ENCODE measurements at places on chromosomes 2 and 18.
A peak's percentile ranks its signal among the peaks of the same experiment; 100 is the strongest.

DNA sequence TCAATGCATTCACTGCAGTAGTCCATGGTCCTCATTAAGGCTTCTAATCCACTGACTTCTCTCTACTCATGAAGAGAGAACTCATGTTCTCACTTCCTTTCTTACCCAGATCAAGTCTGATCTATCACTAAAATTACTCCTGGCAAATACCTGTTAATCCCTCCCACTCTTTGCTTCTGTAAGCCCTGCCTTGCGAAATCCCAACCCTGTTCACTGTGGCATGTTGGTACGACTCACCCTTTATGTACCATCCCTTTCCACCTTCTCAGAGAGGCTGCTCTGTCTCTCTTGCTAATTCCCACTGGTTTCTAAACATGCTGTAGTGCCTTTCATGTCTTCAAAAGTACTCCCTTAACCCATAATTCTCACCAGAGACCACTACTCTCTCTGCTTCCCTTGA is 272.2 kb upstream of the ACVR2A start:
- no peak for DNase-seq

DNA sequence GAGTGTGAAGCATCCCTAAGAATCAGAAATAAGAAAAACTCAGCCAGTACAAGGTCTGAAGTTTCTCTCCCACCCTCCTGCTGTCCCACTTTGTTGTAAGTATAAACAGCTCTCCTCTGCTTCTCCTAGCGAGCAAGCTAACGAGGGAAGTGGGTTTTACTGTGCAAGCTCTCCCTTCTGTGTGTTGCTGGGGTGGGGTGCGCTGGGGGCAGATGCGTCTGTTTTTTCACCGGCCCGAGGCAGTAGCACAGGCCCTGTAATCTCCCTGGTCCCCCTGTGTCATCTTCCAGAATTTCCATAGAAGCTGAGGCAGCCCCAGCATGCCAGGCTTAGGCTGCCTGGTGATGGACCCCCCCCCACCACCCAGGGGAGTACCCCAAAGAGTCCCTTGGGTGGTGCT is 9.4 kb upstream of the CXCR4 start:
- DNase-seq = no peak

- DNase-seq = no peak
Measured at GRCh38 chr18:1436199-1436598, 531.5 kb downstream of the ADCYAP1 start.

- DNase-seq = peak; percentile 19
Measured at GRCh38 chr18:11851806-11852337, 659 bp downstream of the CHMP1B start.

DNA sequence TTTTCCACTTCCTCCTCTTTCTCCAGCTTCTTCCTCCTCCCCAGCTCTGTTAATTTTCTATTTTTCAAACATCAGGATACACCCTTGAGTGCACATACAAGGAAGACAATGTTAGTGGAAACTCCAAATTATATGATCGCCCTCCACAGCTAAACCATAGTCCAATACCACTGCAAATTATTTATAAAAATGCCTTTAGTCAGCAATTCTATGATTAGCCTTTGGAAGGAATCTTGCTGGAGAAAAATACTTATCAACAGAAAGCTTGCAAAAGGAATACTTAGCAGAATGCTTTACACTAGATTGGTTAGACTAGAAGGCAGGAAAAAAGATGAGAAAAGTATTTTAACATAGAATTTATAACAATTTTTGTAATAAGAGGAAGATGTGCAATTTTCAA is 178.9 kb downstream of the FAM124B start:
- no peak for DNase-seq

DNA sequence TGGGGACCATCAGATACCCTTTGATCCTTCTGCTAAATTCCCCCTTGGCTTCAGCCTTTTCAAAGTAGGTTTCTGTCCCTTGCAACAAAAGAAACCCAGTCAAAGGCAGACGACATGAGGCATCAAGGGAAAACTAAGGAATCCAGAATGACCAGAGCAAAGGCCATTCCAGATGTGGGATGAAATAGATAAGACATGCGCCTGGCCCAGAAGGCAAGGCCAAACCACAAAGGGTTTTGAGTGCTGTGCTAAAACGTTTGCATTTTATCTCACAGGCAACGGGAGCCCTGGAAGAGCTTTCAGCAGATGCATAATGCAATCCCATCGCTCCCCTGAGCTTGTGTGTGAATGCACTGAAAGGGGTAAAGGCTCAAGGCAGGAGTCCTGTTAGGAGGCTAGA is 17.7 kb downstream of the CXCR1 start:
- DNase-seq = no peak

- DNase-seq = no peak
Measured at GRCh38 chr2:131014141-131014540, 79.1 kb downstream of the FAM168B start.
